Naive thymus-derived CD8-positive, alpha-beta T cell (primary cell): ENCODE measurements at places on chromosomes 2 and 18. TPM values are rescaled to one million over a fixed set of nuclear protein-coding genes. Genes with fewer than 3 reads are reported as not detected.

Gene OXER1
- 0.20 TPM for polyA plus RNA-seq

Gene BBS5
- 1.3 TPM for polyA plus RNA-seq

Gene AQP12B
- not detected for polyA plus RNA-seq

Gene SERPINB13
- polyA plus RNA-seq: not detected

Gene EFHD1
- 2.5 TPM for polyA plus RNA-seq

Gene PARD6G
- not detected for polyA plus RNA-seq

Gene MYOM1
- polyA plus RNA-seq: 0.88 TPM

Gene LCT
- polyA plus RNA-seq: not detected

Gene ST6GAL2
- polyA plus RNA-seq: not detected

- H3K4me3 ChIP-seq: peak overlapping the region; percentile 95
- H3K27ac ChIP-seq: no peak overlapping the region
- H3K27me3 ChIP-seq: no peaks in the 10 kb centered on the region
- DNase-seq: no peak
These were observed 1.1 kb upstream of the TTC27 start for GRCh38 chr2:32626639-32627221.

GRCh38 chr18:77071711-77072292 is 60.8 kb downstream of the MBP start:
- H3K27ac ChIP-seq: peak overlapping the region; percentile 88
- H3K4me1 ChIP-seq: peaks cover 81% of the 10 kb centered on the region

DNA sequence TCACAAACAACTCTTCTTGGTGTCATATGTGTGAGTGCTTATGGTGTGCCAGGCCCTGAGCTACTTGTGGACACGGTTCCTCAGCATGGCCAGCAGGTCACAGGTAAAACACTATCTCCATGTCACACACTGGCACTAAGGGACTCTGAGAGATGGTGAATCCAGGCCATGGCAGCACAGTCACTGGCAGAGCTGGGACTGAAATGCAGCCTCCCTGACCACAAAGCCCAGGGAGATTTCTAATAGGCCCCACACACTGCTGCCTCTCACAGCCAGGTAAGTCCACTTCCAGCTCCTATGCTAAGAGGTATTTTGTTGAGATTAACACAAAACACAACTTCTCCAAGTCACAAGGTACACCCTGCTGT is 92.0 kb downstream of the ACTR2 start:
- DNase-seq: no peak
- no peaks in the 10 kb centered on the region for H3K36me3 ChIP-seq
- no peak overlapping the region for H3K27ac ChIP-seq
- H3K4me1 ChIP-seq: peaks cover 2% of the 10 kb centered on the region

DNA sequence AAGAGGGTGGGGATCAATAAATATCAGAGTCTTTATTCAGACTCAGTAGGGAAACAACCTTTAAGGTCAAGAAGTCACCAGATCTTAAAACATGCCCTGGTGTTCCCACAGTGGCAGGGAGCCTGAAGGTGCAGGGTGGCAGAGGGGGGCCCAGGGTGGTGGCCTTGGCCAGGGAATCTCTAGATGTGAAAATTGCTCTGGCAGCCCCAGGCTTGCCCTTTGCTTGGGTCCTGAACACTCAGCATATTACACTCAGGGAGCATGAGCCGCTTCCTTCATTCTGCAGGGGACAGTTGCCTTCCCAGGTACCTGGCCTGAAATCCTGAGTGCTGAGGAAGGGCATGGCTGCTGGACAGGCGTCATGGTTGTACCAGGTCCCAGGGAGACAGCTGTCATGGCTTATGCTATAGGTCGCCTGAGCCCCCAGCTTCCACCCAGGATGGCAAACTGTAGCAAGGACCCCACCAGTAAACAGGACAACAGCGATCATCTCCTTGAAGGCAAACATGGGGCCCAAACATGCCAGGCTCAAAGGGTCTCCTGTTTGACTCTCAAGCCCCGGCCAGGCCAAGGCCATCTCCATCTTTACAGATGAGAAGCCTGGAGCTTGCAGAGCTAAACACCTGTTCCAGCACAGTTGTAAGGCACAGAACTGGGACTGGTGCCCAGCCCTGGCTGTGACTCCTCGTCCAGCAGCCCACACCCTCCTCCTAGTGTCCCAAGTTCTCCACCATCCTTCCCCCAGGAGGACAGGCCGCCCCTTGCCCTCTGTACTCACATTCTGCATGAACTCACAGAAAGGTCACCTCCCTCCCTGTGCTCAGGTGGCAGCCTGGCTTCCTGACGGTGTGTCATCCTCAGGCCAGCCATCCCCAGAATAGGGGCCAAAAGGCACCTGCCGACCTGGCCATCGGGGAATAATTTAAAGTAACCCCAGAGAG is 14.6 kb downstream of the ABCG8 start:
- H3K27me3 ChIP-seq: peaks cover 50% of the 10 kb centered on the region
- no peaks in the 10 kb centered on the region for H3K36me3 ChIP-seq
- H3K4me3 ChIP-seq: no peak overlapping the region
- H3K4me1 ChIP-seq: no peaks in the 10 kb centered on the region
- no peak overlapping the region for H3K27ac ChIP-seq

GRCh38 chr2:68771211-68771751 is 36.7 kb downstream of the ARHGAP25 start:
- H3K27me3 ChIP-seq: no peaks in the 10 kb centered on the region
- H3K36me3 ChIP-seq: peaks cover 10% of the 10 kb centered on the region
- no peak for DNase-seq
- peak overlapping the region; percentile 93 for H3K4me3 ChIP-seq

GRCh38 chr2:54479424-54479823 is 23.3 kb downstream of the SPTBN1 start:
- no peaks in the 10 kb centered on the region for H3K4me1 ChIP-seq
- H3K36me3 ChIP-seq: peaks cover 2% of the 10 kb centered on the region
- no peak for DNase-seq
- H3K27me3 ChIP-seq: no peaks in the 10 kb centered on the region
- H3K27ac ChIP-seq: no peak overlapping the region

DNA sequence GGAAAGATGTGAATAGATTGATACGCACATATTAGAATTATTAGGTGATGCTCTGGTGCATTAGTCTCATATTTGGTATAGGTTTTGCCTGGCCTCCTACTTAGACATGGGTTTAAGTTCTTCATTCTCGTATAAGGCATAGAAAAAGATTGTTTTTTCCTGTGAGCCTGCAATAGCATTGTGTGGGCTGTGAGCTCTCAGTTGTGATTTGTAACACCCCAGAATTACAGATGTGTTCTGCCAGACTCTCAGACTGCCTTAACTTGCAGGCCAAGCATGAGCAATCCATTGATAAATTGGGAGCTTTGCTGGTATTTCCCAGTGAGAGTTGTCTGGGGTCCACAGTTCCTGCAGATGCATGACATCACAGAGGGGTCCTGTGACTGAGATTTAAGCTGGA is 95.7 kb downstream of the MAPRE2 start:
- H3K27me3 ChIP-seq: no peaks in the 10 kb centered on the region
- peak overlapping the region; percentile 29 for H3K27ac ChIP-seq
- DNase-seq: no peak
- H3K36me3 ChIP-seq: peaks cover 8% of the 10 kb centered on the region

GRCh38 chr2:158967114-158967730 is 1.2 kb upstream of the TANC1 start:
- H3K4me3 ChIP-seq: no peak overlapping the region
- H3K36me3 ChIP-seq: no peaks in the 10 kb centered on the region
- no peak overlapping the region for H3K27ac ChIP-seq
- no peak for DNase-seq
- peaks cover 17% of the 10 kb centered on the region for H3K4me1 ChIP-seq

GRCh38 chr18:29652797-29653196 is 1389.7 kb downstream of the DSC3 start:
- H3K27me3 ChIP-seq: no peaks in the 10 kb centered on the region
- no peaks in the 10 kb centered on the region for H3K36me3 ChIP-seq
- no peaks in the 10 kb centered on the region for H3K4me1 ChIP-seq
- DNase-seq: no peak

GRCh38 chr2:10502803-10503107 is 54.6 kb upstream of the ODC1 start:
- no peak overlapping the region for H3K4me3 ChIP-seq
- H3K27me3 ChIP-seq: peaks cover 10% of the 10 kb centered on the region
- H3K4me1 ChIP-seq: peaks cover 5% of the 10 kb centered on the region
- H3K36me3 ChIP-seq: no peaks in the 10 kb centered on the region

GRCh38 chr2:38259311-38259710 is 117.8 kb downstream of the ATL2 start:
- H3K27ac ChIP-seq: no peak overlapping the region
- no peaks in the 10 kb centered on the region for H3K4me1 ChIP-seq
- no peak overlapping the region for H3K4me3 ChIP-seq
- peaks cover 7% of the 10 kb centered on the region for H3K27me3 ChIP-seq
- DNase-seq: no peak

GRCh38 chr2:205405194-205405593 is 277.1 kb upstream of the NRP2 start:
- H3K36me3 ChIP-seq: peaks cover 3% of the 10 kb centered on the region
- DNase-seq: no peak
- no peak overlapping the region for H3K27ac ChIP-seq
- no peaks in the 10 kb centered on the region for H3K4me1 ChIP-seq
- H3K4me3 ChIP-seq: no peak overlapping the region

- peak overlapping the region; percentile 64 for H3K27ac ChIP-seq
- peaks cover 9% of the 10 kb centered on the region for H3K36me3 ChIP-seq
- DNase-seq: no peak
- H3K27me3 ChIP-seq: no peaks in the 10 kb centered on the region
- peaks cover 59% of the 10 kb centered on the region for H3K4me1 ChIP-seq
These were observed 3.4 kb downstream of the REL start for GRCh38 chr2:60884800-60885199.

GRCh38 chr18:64094210-64094609 is 54.7 kb downstream of the LINC00305 start:
- H3K4me1 ChIP-seq: no peaks in the 10 kb centered on the region
- no peak overlapping the region for H3K27ac ChIP-seq
- H3K4me3 ChIP-seq: no peak overlapping the region
- DNase-seq: no peak
- H3K36me3 ChIP-seq: no peaks in the 10 kb centered on the region

DNA sequence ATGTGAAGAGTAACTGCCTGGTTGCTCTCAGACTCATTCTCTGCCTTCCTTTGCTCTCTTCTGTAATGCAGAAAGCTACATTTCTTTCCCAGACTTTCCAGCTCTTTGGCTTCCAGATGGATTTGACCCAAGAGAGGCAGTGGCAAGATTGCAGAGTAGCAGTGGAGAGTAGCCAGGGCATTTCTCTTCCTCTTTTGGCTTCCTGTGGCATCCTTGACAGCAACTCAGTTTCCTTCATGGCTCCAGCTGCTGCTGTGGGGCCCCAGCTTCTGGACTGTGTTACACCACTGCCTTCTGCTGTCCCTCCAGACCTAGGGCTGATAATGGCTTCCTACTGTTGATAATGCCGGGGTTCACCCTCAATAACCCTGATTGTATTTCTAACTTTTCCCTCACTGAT is 469.4 kb upstream of the SPRED2 start:
- H3K27me3 ChIP-seq: no peaks in the 10 kb centered on the region
- DNase-seq: no peak
- H3K4me3 ChIP-seq: no peak overlapping the region
- H3K4me1 ChIP-seq: no peaks in the 10 kb centered on the region
- no peak overlapping the region for H3K27ac ChIP-seq
- no peaks in the 10 kb centered on the region for H3K36me3 ChIP-seq
